ENCODE measurements at places on chromosomes 3 and 15.

DNA sequence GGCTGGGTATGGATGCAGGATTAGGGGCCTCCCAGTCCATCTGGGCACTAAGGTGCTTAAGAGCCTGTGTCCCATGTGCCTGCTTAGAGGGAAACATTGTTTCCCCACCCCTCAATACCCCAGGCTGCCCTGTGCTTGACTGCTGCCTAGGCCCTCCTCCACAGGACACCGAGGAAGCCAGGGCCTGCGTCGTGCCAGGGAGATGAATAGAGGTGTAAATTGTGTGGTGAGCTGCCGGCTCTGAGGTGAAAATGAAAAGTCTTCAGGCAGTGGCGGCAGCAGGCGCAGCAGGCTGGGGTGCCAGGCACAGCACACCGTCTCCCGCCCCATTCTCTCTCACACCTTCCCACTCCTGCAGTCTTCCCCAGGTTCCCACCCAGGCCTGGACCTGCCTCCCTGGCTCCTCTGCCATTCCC is 13.9 kb upstream of the GRM2 start:
- no peak for DNase-seq

DNA sequence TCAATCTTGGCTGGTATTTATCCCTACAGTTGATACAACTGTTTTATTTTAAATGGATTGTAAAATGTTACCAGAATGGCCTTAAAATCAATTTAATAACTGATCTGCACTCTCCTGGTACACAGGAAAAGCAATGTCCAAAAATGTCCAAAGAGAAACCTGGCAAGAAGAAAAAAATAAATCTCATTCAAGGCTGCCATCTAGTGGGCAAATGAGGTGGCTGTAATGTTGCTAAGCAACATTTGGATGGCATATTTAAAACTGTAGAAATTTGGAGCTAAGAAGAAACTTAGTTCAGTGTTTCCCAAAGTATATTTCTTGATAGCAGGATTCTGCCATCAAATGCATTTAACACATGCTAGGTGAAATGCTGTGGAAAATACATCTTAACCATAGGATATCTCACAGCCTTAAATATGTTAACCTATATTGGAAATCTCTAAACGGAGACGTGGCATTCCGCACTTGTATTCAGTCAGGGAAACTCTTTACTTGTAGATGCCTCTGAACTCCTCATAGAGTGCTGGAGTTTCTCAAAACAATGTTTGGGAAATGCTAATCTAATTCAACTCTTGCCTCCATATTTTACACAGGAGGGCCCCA is 216.8 kb downstream of the ERC2 start:
- DNase-seq = peak; percentile 22

- no peak for DNase-seq
These were observed 124.0 kb upstream of the ROPN1 start for GRCh38 chr3:124115956-124116355.

- DNase-seq = no peak
These were observed 72.7 kb downstream of the IL1RAP start for GRCh38 chr3:190586631-190587011.

DNA sequence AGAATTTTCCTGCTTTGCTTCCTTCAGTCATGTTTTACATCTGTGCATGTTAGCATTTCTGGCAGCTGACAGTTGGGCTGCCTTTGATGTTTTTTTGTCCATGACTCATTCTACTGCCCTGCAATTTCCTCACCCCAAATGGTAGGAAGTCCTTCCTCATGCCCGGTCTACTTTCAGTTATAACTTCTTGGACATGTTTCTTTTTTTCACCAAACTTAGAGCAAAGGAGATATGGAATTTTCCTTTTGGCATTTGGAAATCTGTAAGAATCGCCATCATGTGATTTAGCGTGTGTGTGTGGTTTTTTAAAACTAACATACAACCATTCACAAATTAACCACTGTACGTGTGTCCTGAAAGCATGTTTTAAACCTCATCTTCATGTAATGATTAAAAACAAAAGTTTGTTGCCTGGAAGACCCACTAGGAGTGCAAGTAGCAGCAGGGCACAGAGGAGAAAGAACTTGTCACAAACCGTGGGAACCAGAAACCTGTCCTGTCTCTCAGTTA is 430.7 kb upstream of the CFAP20DC start:
- DNase-seq = no peak

Measured in glomerular endothelial cell (primary cell).